Activated naive CD8-positive, alpha-beta T cell treated with anti-CD3 and anti-CD28 coated beads for 36 hours (primary cell): ENCODE measurements at places on chromosomes 1 and 21. TPM values are rescaled to one million over a fixed set of nuclear protein-coding genes. Genes with fewer than 3 reads are reported as not detected.

DNA sequence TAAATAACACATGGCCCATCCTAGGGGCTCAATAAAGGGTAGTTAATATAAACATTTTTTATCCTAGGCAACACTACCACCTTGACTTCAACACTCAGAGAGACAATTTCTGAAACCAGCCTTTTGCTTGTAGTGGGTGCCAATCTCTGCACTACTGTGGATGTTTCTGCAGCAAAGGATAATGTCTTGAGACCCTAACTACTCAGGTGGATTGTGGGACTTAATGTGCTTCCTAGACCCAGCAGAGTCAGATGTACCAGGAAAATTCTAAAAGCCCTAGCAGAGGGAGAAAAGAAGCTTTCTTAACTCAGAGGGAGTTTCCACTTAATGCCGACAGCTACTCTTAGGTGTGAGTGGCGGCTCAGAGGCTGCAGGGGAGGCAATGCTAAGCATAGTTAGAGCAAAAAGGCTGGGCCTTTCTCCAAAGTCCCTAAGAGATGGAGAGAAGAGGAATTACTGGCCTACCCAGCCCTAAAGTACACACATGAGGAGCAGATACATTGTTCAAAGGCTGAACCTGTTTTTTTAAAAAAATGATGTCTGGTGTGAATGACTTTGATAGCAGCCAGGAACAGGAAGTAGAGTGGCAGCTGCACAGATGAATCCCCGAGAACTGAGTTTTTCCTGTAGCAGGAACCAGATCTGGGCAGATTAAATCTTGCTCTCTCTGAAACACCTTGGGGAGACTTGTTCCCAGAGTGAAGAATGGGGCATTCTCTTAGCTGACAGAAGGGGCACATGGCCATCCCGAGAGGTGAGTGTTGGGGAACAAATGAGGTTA is 33.5 kb upstream of the ABCD3 start:
- H3K36me3 ChIP-seq: peaks cover 6% of the 10 kb centered on the region
- H3K27me3 ChIP-seq: no peaks in the 10 kb centered on the region
- H3K4me3 ChIP-seq: peak overlapping the region; percentile 55
- peak overlapping the region; percentile 22 for H3K27ac ChIP-seq
- no peak for DNase-seq

GRCh38 chr1:212162635-212163034 is 122.6 kb upstream of the PPP2R5A start:
- peaks cover 3% of the 10 kb centered on the region for H3K36me3 ChIP-seq
- peak; percentile 23 for DNase-seq

Gene KIAA1614
- total RNA-seq: 0.08 TPM

- peaks cover 20% of the 10 kb centered on the region for H3K4me1 ChIP-seq
- no peak for DNase-seq
These were observed 5.7 kb downstream of the SLC19A1 start for GRCh38 chr21:45536301-45537081.

GRCh38 chr1:2315674-2316450 is 75.5 kb downstream of the MORN1 start:
- peaks cover 8% of the 10 kb centered on the region for H3K4me1 ChIP-seq
- H3K27ac ChIP-seq: peak overlapping the region; percentile 63
- no peaks in the 10 kb centered on the region for H3K36me3 ChIP-seq
- no peak for DNase-seq
- peak overlapping the region; percentile 53 for H3K4me3 ChIP-seq

DNA sequence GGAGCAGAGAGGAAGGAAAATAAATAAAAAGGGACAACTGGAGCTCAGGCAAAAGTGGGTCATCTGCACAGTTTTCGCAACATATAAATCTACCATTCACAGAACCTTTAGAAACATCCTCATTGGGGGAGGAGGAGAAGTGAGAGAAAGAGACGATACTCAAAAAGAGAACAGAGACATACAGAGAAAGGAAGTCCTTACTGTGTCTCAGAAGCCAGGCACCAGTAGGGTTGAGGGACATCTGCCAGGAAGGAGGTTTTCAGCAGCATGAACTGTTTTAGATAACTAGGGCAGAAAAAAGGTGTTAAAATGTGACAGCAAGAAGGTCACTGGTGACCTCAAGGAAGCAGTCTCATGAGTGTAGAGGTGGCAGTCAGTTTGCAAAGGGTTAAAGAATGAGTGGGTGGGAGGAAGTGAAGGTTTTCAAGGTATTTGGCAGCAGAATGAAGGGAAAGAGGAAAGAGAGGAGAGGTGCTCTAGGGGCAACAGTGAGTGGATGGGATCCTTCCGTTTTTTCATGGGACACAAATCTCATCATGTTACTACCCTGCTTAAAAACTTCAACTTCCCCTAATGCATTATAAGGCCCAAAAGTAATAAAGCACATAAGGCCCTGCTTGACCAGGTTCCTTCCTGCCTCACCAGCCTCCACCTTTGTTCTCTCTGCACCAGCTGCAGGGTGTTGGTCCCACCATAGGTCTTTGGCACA is 9.5 kb downstream of the JAK1 start:
- H3K4me3 ChIP-seq: no peak overlapping the region
- H3K4me1 ChIP-seq: peaks cover 57% of the 10 kb centered on the region
- no peaks in the 10 kb centered on the region for H3K27me3 ChIP-seq

- no peak overlapping the region for H3K4me3 ChIP-seq
- H3K27ac ChIP-seq: no peak overlapping the region
- no peaks in the 10 kb centered on the region for H3K4me1 ChIP-seq
These were observed 44.1 kb upstream of the RGS21 start for GRCh38 chr1:192272732-192273131.

GRCh38 chr1:48652334-48652733 is 124.4 kb downstream of the BEND5 start:
- no peak overlapping the region for H3K27ac ChIP-seq
- no peak for DNase-seq
- H3K4me1 ChIP-seq: no peaks in the 10 kb centered on the region
- H3K4me3 ChIP-seq: no peak overlapping the region
- H3K36me3 ChIP-seq: no peaks in the 10 kb centered on the region

DNA sequence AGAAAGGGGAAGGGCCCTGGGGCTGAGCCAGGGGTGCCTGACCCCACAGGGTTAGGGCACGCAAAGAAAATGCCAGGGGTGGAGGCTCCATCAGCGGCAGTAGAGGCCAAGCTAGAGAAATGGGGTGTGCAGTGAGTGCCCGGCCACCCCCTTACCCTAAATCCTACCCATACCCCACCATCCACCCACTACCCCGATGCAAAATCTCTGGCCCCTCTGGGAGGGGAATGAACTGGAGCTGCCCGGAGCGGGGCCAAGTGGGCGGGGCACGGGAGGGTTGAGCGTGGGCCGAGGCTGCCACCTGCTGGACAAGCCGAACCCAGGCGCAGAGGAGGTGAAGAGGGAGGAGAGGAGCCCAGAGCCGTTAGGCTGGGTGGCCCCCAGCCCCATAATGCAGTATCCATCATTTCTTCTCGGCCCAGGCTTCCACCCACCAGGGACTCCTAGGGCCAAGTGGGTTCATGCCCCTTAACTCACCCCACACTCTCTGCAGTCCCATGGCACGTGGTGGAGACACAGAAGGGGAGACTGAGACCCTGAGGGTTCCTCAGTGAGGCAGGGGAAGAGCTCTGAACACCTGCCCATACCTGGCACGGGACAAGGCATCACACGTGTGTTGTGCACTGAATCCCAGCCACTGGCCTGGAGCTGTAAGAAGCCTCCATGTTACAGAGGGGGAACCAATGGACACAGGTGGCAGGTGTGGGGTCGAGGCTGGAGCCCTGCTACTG is 1.4 kb upstream of the C1QC start:
- no peak overlapping the region for H3K27ac ChIP-seq
- DNase-seq: peak; percentile 67
- H3K27me3 ChIP-seq: peaks cover 35% of the 10 kb centered on the region

Gene PGLYRP4
- total RNA-seq: not detected

- no peak for DNase-seq
- H3K27ac ChIP-seq: no peak overlapping the region
- H3K36me3 ChIP-seq: no peaks in the 10 kb centered on the region
- no peak overlapping the region for H3K4me3 ChIP-seq
These were observed 3.8 kb upstream of the SLC26A9 start for GRCh38 chr1:205947024-205947423.

Gene SERTAD4
- not detected for total RNA-seq

GRCh38 chr1:41404308-41404761 is 43.1 kb downstream of the FOXO6 start:
- no peak overlapping the region for H3K27ac ChIP-seq
- H3K4me3 ChIP-seq: no peak overlapping the region
- peak; percentile 39 for DNase-seq
- H3K4me1 ChIP-seq: no peaks in the 10 kb centered on the region

Gene C8B
- not detected for total RNA-seq

- H3K36me3 ChIP-seq: peaks cover 10% of the 10 kb centered on the region
- H3K4me1 ChIP-seq: no peaks in the 10 kb centered on the region
- no peak overlapping the region for H3K27ac ChIP-seq
- DNase-seq: no peak
- H3K4me3 ChIP-seq: no peak overlapping the region
These were observed 17.3 kb upstream of the PTCH2 start for GRCh38 chr1:44860331-44860730.

DNA sequence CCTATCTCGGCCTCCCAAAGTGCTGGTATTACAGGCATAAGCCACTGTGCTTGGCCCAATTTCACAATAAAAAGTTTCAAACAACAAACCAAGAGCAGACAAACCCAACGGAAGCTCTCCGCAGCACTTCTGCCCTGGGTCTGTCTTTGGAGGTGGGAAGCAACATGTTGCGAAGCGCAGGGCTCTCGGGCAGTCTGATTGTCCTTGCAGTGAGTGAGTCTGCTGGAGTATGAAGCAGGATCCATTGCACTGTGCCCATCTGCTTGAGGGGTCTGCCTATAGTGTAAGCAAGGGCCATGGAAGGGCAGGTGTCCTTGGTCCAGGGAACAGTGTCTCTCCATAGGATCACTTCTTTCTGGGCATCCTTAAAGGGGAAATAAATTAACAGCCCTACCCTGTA is 14.6 kb upstream of the PARP1 start:
- no peaks in the 10 kb centered on the region for H3K27me3 ChIP-seq
- H3K36me3 ChIP-seq: no peaks in the 10 kb centered on the region
- peaks cover 23% of the 10 kb centered on the region for H3K4me1 ChIP-seq

DNA sequence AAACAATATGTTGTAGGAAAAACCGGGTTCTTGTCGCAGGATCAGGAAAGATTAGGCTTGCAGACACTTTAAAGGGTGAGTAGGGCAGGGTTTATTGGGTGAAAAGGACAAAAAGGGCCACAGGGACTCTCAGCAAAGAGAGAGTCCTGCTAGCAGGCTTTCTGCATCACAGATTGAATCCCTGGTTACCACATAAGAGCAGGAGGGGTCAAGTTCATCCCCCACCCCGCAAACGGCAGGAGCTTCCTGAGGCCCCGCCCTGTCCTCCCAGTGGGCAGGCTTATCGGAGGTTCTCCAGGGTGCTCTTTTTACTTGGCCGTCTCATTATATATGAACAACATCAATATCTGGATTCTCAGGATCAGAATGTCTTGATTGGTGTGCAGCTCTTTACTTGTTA is 47.7 kb downstream of the SYCP1 start:
- no peak overlapping the region for H3K4me3 ChIP-seq
- H3K36me3 ChIP-seq: no peaks in the 10 kb centered on the region
- peaks cover 7% of the 10 kb centered on the region for H3K27me3 ChIP-seq
- no peak for DNase-seq

Gene OR2T11
- total RNA-seq: not detected

DNA sequence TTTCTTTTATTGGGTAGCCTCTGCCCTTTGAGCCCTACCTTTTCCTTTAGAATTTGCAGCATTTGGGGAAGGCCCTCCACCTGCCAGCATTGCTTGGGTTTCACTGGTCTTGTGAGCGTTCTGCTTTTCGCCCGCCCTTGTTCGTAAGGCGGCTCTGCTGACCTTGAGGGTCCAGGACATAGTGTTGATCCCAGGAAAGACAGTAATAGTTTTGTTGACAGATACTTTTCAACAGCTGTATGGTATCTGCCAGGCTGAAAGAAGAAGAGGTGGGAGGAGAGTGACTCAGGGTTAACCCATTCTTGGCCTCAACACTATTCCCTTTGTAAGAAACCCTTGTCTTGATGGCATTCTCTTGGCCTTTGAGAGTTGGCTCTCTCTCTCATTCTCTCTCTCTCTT is 113.4 kb upstream of the SPAG17 start:
- no peaks in the 10 kb centered on the region for H3K27me3 ChIP-seq
- no peaks in the 10 kb centered on the region for H3K36me3 ChIP-seq
- no peak for DNase-seq
- H3K4me3 ChIP-seq: no peak overlapping the region
- H3K4me1 ChIP-seq: no peaks in the 10 kb centered on the region

Gene C1orf116
- 0.08 TPM for total RNA-seq

DNA sequence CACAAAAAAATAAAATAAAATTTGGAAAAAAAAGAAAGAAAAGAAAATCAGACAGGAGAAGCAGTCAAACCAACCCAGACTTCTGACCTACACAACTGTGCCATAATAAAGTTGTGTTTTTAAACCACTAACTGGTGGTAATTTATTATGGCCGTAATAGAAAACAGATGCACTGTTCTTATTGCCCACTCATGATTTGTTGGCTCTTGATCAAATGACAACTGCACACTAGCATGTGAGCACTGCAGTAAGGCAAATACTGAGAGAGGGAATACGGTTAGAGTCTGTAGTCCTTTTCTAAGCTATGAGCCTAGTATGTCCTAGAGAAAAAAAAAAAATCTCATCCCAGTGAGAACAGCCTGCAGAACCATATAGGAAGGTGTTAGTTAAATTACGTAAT is 61.2 kb upstream of the TNR start:
- H3K4me3 ChIP-seq: no peak overlapping the region
- DNase-seq: no peak
- H3K36me3 ChIP-seq: no peaks in the 10 kb centered on the region
- no peaks in the 10 kb centered on the region for H3K4me1 ChIP-seq

GRCh38 chr1:109733236-109733870 is 7.5 kb downstream of the GSTM3 start:
- H3K27me3 ChIP-seq: peaks cover 10% of the 10 kb centered on the region
- H3K27ac ChIP-seq: no peak overlapping the region
- no peak for DNase-seq
- H3K4me3 ChIP-seq: no peak overlapping the region

- no peak overlapping the region for H3K4me3 ChIP-seq
- no peak overlapping the region for H3K27ac ChIP-seq
- no peaks in the 10 kb centered on the region for H3K36me3 ChIP-seq
These were observed 45.7 kb downstream of the RGSL1 start for GRCh38 chr1:182495693-182496092.

Gene STYXL2
- not detected for total RNA-seq

DNA sequence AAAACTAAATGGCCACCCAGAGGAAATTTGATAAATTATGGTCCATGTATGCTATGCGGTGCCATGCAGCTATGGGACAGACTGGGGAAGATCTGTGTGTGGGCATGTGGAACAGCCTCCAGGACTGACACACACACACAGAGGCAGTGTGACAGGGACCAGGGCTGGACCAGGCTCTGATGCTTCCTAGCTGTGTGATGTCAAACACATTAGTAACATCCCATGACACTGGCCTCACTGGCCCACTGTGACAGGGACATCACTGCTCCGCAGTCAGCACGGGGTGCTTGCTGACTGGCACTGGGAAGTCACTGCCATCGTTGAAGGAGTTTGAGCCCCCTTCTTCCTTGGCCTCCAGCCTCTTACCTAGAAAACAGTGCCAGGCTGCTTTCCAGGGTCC is 13.9 kb downstream of the RAP1GAP start:
- H3K27ac ChIP-seq: no peak overlapping the region
- peaks cover 14% of the 10 kb centered on the region for H3K27me3 ChIP-seq
- peaks cover 16% of the 10 kb centered on the region for H3K4me1 ChIP-seq
- H3K36me3 ChIP-seq: no peaks in the 10 kb centered on the region
- H3K4me3 ChIP-seq: no peak overlapping the region
